AG09309 (cell line): ENCODE measurements at places on chromosomes 5 and 9.

DNA sequence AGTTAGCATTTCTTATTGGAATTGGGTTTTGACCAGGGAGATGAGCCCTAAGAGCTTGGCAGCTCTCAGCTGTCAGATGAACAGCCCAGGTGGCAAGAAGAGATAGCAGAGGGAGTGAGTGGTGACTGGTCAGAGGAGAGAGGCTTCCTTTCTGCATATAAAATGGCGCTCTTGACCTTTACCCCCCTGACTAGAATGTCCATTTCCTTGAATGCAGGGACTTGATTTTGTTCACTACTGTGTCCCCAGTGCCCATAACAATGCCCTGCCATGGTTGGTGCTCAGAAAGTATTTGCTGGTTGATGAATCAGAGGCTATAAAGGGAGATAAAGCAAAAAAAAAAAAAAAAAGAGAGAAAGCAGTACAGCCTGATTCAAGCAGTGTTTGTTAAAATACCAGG, 7.2 kb downstream of the CHMP5 start:
- peak; percentile 34 for DNase-seq

DNA sequence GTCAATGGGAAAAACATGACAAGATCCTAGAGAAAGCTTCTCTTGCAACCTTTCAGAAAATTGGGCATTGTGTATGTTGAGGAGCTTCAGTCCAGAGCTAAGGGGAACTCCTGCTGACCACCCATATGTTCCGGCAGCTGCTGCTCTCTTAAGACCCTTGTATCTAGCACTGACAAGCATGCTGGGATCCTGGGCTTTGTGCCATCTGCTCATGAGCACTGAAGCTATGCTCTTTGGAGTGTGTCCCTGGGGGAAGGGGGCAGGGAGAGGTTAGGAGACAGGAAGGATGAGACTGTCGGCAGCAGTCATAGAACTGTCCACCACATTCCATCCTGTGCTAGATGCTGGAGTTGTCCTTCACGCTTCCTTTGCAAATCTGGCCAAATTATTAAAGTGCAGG, 109.3 kb downstream of the JAKMIP2 start:
- DNase-seq, result no peak

- no peak for DNase-seq
Measured at GRCh38 chr5:82912462-82912861, 164.7 kb downstream of the TMEM167A start.

- DNase-seq, result no peak
Measured at GRCh38 chr9:78601957-78602565, 305.1 kb downstream of the PSAT1 start.

DNA sequence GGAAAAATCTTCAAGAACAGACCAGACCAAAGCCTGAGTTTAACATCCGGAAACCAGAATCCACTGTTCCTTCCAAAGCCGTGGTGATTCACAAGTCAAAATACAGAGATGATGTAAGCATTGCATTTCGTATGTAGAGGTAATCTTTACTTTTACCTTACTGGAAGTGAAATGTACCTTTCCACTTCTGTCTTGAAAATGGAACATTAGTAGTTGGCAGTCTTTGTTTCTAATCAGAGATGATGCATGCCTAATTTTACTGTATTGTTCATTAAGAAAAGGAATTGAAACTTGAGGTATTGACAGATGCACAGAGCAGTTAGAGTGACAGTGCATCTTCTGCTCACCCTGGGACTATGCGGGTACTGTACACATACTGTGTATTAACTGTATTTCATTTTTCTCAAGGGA, 34.6 kb downstream of the HABP4 start:
- no peak for DNase-seq

DNA sequence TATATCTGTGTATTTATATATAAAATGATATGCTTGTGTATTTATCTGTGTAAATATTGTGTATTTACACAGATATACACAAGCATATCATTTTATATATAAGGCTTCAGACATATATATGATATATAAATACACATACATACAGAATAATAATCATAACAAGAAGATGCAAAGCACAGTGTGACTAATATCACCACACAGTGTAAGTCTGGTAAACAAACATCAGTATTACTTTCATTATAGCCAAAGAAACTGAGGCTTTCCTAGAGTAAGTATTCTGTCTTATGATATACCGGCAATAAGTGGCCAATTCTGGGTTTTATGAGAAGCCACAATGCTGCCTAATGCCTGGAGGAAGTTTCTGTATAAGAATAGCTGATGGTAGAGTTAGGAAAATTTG, 29.9 kb upstream of the RAPGEF6 start:
- no peak for DNase-seq

GRCh38 chr9:96398582-96399324, 15.2 kb upstream of the SLC35D2 start:
- no peak for DNase-seq

GRCh38 chr9:33924978-33925797, 108.2 kb downstream of the UBE2R2 start:
- peak; percentile 10 for DNase-seq

DNA sequence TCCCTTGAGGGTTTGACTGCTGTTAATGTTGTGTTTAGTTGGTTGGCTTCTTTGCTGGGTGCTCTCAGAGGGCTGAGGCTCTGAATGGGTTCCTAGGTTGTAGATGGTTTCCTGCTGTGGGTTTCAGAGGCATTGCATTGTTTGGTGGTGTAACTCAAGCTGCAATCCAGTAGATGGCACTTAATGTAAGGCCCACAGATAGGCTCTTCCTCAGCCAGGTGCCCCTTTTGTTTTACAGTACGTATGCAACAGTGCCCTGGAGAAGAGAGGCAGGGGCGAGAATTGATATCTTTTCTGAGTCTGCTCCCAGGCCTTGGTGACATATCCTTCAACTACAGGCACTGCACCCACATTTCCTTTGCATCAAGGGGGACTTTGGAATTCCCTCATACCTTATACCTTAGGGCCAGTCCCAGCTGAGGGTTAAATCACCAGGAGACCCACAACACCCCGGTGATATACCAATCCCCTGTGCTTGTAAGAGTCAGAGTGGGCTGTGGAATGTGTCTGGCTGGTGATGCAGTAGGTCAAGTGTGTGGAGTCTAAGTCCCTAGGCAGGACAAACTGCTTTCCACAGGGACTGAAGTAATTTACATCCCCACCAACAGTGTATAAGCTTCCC, 7.0 kb upstream of the UGT3A2 start:
- DNase-seq, result no peak

DNA sequence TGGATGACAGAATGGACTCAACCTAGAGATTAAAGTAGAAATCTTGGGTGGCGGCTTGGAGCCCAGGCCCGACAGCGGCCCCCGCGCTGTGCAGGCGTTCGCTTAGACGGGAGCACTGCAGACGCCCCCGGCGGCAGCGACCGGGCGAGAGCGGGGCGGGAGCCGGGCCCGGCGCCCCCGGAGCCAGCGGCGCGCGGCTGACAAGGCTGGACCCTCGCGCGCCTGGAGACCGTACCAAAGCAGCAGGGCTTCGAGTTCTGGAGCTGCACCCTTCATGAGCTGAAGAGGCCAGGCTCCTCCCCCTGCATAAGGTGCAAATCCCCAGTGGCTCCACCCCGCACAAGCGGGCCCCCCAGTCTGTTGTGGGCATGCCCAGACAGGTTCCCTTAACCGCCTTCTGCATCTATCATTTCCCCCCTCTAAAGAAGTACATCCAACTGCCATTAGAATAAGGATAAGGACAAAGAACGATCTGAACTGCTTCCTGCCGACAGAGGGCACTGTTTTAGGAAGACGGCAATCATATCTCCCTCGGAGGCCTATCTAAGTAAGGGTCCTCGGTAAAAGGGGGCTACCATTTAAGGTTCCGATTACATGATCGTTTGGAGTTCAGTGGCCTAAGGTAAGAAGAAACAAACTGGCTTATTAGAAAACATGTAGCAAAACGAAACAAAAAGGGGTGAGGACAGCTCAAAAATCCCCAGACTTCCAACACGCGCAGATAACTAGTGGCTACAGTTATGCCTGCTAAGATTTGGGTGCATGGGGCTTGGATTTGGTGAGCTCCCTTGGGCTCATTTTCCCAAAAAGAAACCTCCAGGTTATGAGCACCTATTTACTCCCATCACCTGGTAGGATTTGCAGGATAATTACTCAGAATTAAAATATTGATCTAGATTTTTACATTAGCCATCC, 66.3 kb downstream of the RGMB start:
- DNase-seq, result no peak

- no peak for DNase-seq
Measured at GRCh38 chr5:128237000-128237399, 153.4 kb downstream of the SLC12A2 start.

- no peak for DNase-seq
Measured at GRCh38 chr5:95332158-95332557, 47.3 kb upstream of the MCTP1 start.

DNA sequence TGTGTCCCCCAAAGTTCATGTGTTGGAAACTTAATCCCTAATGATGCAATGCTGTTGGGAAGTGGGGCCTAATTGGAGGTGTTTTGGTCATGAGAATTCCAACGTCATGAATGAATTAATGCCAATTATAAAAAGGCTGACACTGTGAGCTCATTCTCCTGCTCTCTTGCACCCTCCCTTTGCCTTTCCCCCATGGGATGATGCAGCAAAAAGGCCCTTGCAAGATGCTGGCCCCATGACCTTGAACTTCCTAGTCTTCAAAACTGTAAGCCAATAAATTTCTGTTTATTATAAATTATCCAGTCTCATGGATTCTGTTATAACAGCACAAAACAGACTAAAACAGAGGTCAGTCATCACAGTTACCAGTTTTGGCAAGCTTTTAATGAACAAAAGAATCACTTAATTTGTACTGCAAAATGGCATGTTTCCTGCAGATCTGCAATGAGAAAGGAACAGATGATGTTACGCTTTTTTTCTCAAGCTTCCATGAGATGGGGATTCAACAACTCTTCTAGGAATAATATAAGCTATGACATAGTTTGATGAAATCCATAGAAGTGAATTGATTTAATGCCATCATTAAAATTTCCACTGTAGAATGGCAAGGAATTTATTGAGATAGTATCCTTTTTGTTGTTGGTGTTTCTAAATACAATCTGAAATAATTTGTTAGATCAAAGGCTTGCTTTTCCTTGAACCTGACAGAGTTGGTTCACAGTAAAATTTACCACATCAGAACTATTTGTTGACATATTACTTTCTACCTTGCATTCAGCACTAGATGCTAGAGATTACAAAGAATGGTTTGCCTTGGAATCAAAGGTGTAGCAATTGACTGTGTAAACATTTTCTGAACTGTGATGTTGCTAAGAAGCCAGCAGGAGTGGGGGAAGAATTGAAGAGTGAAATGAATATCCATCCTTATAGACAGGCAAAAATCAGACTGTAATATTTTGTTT, 29.3 kb upstream of the RFK start:
- DNase-seq, result no peak

DNA sequence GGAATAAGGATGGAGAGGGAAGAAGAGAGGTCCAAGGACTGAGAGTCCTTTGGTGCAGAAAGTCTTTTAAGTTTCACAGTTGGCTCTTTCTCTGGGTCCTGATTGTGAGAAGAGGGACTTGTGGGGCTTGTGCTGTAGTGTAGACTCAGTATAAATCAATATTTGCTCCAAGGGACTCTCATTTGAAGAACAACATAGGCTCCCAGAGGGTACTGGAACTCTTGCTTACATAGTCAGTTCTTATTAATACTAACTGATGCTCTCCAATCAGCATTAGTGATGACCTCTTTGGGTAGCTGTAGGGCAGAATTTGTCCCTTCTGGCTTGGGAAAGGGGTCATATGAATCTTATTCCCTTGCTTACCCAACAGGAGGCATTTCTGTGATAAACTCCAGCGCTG, 62.5 kb upstream of the CXCL14 start:
- no peak for DNase-seq

DNA sequence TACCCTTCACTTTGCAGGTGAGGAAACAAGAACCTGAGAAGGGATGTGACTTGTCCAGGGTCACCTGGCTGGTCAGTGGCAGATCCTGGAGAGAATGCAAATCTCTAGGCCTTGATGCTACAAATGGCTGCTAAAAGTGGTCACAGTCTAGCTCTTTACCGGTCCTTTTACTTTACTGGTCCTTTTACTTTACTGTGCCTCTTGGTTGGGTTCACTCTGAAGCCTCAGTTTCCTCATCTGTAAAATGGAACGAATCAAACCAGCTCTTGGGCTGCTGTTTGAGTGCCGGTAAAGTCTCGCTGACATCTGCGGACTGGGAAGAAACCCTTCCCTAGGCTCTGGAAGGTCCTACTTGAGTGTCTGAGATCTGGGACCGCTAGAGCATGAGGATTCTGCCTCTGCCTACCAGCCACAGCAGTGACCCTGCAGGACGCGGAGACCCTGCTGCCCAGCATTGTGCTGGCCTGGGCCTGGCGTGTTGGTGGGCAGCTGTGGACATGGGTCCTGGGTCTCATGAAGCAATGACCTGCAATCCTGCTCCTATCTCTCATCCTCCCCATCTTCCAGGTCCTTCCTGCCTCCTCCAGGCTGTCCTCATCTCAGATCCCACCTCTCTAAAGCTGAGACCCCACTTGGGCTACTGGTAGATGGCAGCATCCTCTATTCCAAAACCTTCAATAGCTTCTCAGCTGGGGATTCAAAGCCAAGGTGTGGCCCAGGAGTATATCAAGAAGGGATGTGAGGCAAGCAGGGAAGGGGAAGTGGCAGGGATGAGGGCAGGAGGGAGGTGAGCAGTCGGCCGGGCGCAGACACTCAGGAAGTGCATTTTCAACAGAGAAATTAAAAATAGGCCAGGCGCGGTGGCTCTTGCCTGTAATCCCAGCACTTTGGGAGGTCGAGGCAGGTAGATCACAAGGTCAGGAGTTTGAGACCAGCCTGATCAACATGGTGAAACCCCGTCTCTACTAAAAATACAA, 13.3 kb downstream of the CORO2A start:
- DNase-seq, result no peak

GRCh38 chr9:69743930-69744329, 15.9 kb downstream of the PTAR1 start:
- DNase-seq, result no peak

- no peak for DNase-seq
Measured at GRCh38 chr5:157799578-157799977, 56.1 kb downstream of the LSM11 start.

GRCh38 chr5:18483451-18483850, 849.2 kb downstream of the TAF11L14 start:
- DNase-seq, result no peak

DNA sequence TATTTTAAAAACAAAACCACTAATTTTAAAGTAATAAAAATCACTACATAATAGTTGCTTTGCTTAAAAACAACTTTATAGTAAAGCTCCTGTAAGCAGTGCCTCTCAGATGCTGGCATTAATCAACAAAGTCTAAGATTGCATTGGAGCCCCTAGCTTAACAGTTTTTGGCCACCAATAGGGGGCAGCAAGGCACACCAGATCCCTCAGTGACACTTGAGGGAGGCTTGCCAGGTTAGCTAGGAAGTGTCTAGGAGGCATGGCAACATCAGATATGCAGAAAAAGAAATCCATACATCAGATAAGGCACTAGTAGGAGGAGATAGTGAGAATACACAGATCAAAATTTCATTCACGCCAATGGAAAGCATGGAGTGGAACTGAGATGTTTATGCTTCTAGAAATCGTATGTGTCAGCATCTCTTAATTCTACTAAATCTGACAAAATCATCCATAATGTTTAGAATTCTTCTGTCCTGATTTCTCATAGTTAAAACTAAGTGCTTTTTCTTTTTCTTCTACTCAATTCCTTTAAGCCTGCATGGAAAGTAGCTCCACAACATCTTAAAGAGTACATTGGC, 73.6 kb upstream of the PAM start:
- DNase-seq, result no peak

GRCh38 chr9:5435912-5436311, 1.8 kb downstream of the PLGRKT start:
- no peak for DNase-seq

GRCh38 chr9:37987467-37987981, 81.5 kb downstream of the SHB start:
- DNase-seq, result no peak
